ENCODE measurements at places on chromosomes 16 and 17. TPM values are rescaled to one million over a fixed set of nuclear protein-coding genes. Genes with fewer than 3 reads are reported as not detected.

The PLA2G10 gene
- not detected for total RNA-seq

The MLKL gene
- 8.0 TPM for total RNA-seq

The HP gene
- total RNA-seq, result not detected

The SUPT4H1 gene
- total RNA-seq, result 56.2 TPM

The SYT17 gene
- total RNA-seq, result 2.5 TPM

The DPEP2 gene
- total RNA-seq, result 3.8 TPM

The MPG gene
- total RNA-seq, result 118 TPM

The CTRB1 gene
- total RNA-seq, result not detected

The MYL4 gene
- total RNA-seq, result not detected

The MIS12 gene
- total RNA-seq, result 6.1 TPM

The SLC6A2 gene
- not detected for total RNA-seq

The PRSS33 gene
- total RNA-seq, result not detected

The DBNDD1 gene
- total RNA-seq, result 1.4 TPM

The OR4D1 gene
- total RNA-seq, result not detected

The MPDU1 gene
- 38.5 TPM for total RNA-seq

The ASGR1 gene
- 0.36 TPM for total RNA-seq

The TMEM219 gene
- total RNA-seq, result 106 TPM

The COQ9 gene
- 71.7 TPM for total RNA-seq

The KRT17 gene
- 5.3 TPM for total RNA-seq

The PYY gene
- not detected for total RNA-seq

The RASD1 gene
- 11.6 TPM for total RNA-seq

The SLFN14 gene
- total RNA-seq, result not detected

The PRDM7 gene
- not detected for total RNA-seq

The MMP2 gene
- total RNA-seq, result 280 TPM

The WFIKKN1 gene
- 0.49 TPM for total RNA-seq

The HSD11B2 gene
- total RNA-seq, result 1.4 TPM

The TCF25 gene
- total RNA-seq, result 244 TPM

The SLC13A2 gene
- not detected for total RNA-seq

The KRT36 gene
- total RNA-seq, result 0.33 TPM

The CDK5R1 gene
- total RNA-seq, result 1.1 TPM

The GP2 gene
- total RNA-seq, result not detected

The C17orf107 gene
- total RNA-seq, result 2.8 TPM

The PIP4K2B gene
- total RNA-seq, result 44.6 TPM

The IL17C gene
- not detected for total RNA-seq

The PRAC2 gene
- total RNA-seq, result not detected

The ZNF286A gene
- 25.5 TPM for total RNA-seq

The CD300E gene
- 0.71 TPM for total RNA-seq

The CFAP97D1 gene
- not detected for total RNA-seq

The EPX gene
- total RNA-seq, result not detected

The CACNG4 gene
- total RNA-seq, result 0.36 TPM

The EVI2B gene
- total RNA-seq, result 6.9 TPM

The C16orf92 gene
- not detected for total RNA-seq

The CDK3 gene
- total RNA-seq, result 1.4 TPM

The TLCD2 gene
- 3.6 TPM for total RNA-seq

The NPB gene
- total RNA-seq, result not detected

The ESRP2 gene
- total RNA-seq, result under 0.01 TPM

The SHBG gene
- total RNA-seq, result not detected

The CLEC18A gene
- not detected for total RNA-seq

The ACSM5 gene
- total RNA-seq, result 11.4 TPM

The PLK1 gene
- total RNA-seq, result 1.8 TPM

The ZNF750 gene
- total RNA-seq, result not detected

The FBXW10 gene
- total RNA-seq, result 0.33 TPM

The AOC2 gene
- total RNA-seq, result 1.2 TPM

The UTS2R gene
- total RNA-seq, result not detected

The ST6GALNAC1 gene
- total RNA-seq, result 0.83 TPM

The TNP2 gene
- not detected for total RNA-seq

The SCNN1G gene
- not detected for total RNA-seq
